ENCODE measurements at places on chromosomes 6 and 20.

- no peak for DNase-seq
Measured at GRCh38 chr6:102950967-102951366, 1557.5 kb downstream of the GRIK2 start.

DNA sequence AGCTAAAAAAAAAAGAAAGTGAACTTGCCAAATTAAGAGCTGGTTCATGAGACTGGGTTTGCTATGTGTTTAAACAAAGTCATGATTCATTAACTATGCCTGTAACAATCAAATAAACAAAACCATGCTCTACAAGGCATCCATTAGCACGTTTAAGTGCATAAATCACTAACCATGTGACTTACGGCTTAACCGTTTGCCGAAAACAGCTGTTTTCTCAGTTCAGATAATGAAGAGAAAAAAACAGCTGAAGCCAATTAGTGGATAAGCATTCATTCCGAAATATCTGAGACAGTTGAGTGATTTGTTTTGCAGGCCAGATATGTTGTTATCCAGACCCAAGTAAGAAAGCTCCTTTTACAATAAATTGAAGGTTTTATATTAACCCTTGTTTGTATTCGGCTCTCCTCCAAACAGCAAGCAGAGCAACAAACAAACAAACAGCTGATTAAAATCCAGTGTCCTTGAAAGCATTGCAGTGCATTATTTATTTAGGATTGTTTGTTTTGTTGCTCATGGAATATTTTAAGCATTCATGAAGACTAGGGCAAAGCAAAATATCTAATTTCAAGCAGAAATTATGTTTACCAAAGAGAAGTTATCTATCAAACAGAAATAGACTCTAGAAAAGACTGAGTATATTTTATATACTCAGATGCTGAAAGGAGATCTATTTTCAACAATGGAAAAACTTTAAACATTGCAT, 343.5 kb downstream of the RFPL4B start:
- no peak for DNase-seq

GRCh38 chr6:43887906-43888683, 118.1 kb downstream of the VEGFA start:
- no peak for DNase-seq

DNA sequence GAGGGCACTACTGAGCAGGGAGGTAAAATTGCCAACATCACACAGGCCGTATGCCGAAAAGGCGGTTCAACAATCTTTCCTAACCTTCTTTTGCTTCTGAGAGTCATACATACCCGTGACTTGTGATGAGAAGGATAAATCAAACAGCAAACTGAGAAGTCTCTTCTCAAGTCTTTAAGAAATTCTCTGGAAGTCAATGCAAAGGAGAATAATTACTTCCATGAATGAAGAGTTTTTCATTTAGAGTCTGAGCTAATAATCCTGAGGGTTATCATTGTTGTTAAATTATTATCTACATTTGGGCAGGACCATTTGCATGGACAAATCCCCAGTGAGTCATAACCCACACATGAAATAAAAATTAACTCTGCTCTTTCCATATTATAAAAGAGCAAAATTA, 22.4 kb upstream of the ILRUN start:
- DNase-seq, result no peak

DNA sequence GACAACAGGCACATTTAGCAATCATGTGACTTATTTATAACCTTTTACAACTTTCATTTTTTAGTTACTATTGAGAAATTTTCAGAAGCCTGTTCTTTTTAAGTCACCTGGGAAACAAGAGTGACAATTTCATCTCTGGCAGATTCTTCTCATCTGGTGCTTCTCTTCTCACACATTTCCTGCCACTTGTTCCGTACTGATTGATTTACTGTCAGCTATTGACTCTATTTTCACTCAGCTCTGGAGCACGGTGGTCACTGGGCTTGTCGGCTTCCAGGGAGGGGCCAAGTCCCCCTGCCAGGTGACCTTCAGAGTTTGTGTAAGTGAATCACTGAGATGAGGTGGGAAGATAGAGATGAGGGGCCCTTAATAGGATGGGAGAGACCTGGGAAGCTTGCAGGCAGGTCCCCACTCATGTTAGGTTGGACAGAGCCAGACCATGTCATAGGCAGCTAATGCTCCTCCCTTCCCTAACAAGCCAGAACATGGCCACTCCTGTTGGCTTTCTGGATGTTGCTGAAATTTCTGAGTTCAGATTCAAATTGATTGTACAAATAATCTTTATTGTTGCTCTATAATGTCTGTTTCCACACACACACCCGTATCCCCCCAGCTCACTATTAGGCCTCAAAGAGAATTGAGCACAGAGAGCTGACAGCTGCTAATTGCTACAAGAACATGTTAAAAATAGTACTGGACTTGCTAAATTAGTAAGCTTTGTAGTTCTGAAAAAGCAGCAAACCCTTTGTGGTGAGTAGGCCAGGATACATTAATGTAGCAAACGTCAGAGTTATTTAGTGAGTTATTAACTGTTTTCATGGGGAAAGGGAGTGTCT, 13.3 kb downstream of the DUSP22 start:
- no peak for DNase-seq

GRCh38 chr20:19887556-19888268, 129.4 kb upstream of the NAA20 start:
- DNase-seq, result peak; percentile 54

DNA sequence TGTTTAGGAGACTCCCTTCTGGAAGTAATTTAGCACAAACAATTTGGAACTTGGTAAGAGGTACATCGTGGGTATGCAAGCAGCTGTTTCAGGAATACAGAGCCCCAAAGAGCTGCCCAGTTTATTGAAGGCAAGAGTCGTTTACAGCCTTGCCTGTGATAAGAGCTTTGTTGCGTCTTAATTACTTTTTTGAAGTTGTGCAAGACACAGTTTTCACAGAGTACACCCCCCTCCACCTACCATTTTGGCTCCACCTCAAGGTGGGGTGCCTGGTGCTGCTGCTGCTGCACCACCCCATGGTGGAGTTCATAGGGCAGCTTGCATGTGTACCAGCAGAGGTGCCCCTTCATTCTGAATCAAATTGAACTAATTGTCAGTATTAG, 296.1 kb downstream of the ZFAND3 start:
- no peak for DNase-seq

DNA sequence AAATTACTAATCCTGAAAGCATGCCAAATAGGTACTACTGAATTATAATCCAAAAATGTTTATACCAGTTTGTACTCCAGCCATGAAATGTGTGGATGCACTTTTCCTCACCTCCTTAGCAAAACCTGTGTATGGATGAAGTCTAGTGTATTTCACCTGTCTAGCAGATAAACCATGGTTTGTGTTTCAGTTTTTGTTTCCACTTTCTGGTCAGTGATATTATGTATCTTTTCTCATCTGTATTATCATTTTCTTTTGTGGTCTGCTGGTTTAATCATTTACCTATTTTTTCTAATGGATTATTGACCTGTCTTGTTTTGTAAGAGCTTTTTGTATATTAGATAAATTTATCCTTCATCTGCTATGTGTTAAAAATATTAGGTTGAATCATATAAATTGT, 41.0 kb upstream of the TMEM217 start:
- DNase-seq, result no peak

DNA sequence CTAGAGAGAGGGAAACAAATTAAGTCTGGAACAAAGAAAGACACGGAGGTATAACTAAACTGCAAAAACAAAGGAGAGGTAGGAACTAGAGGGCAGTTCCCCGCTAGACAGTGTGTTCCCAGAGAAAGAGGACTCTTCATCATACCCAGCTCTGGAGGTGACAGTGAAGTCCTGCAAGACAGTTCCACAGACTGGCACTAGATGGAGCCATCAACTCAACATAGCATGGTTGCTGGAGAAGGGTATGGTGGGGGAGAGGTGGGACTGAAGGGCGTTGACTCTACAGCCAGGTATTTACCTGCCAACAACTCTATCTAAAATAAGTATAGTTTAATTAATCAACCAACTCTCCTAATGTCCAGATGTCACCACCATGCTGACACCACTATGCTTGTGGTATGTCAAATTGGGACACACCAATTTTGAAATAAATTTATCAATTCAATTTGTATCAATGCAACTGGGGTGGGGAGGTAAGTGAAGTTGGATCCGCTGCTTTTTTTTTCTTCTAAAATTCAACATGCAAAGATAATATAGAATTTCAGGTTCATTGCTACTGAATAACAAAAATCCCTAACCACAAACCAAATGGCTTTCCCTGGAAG, 9.7 kb downstream of the BACH2 start:
- no peak for DNase-seq

DNA sequence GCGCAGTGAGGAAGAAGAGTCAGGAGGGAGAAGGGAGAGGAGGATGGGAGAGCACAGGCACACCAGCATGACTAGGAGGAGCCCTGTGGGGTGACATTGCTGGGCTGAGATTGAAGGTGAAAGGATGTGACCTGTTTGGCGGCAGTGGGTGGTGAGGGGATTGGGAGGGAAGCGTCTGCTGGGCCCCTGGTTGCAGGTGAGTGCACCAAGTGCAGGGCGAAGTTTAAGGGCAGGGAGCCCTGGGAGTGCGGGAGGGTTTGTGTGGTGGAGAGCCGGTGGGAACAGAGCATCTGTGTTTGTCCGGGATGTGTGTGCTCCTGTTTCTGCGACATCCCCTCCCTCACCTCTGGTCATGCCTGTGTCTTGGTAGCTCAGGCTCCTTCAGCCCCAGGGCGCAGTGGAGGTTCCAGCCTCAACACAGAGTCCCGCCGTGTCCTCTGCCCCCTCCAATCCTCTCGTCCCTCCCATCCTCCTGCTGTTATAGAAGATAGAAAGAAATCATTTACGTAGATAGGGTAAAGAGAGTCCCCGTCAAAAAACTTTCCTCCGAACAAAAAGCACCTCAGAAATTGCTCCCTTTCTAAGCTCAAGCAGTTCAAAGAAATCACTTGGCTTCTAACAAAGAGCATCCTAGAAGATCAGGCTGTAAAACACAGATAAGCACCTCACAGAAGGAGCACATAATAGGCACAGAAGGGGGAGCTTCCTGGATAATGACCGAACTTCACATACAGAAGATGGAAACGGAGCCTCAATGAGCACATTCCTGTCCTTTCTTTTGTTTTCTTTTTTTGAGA, 25.0 kb downstream of the ULBP1 start:
- no peak for DNase-seq

- DNase-seq, result no peak
Measured at GRCh38 chr20:49792006-49792405, 20.6 kb upstream of the SLC9A8 start.

DNA sequence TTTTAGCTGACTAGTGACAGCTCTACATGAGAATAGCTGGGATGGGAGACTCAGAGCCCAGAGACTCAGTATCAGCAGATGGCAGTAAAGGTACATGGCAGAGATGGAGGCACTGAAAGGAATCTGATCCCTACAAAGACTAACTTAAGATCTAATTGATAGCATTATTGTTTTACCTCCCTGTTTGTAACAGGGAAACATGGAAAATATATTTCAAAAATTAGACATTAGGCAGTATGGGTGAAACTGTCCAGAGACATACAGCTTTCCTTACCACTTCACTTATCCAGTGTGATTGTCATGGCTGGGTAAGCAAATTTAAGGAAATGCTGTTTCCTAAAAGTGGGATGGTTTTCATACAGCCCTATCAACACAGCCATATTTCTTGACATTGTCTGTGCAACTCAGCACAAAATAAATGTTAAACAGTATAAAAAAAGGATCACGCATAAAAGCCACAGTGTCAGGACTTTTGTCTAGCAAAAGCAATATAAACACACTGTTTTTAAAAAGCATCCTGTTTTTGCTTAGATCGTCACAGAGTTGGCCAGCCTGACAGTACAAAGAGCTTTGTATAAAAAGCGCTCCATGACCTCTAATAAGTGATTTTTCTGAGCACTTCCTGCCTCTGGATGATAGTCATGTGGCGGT, 376.9 kb downstream of the PHF3 start:
- peak; percentile 23 for DNase-seq

DNA sequence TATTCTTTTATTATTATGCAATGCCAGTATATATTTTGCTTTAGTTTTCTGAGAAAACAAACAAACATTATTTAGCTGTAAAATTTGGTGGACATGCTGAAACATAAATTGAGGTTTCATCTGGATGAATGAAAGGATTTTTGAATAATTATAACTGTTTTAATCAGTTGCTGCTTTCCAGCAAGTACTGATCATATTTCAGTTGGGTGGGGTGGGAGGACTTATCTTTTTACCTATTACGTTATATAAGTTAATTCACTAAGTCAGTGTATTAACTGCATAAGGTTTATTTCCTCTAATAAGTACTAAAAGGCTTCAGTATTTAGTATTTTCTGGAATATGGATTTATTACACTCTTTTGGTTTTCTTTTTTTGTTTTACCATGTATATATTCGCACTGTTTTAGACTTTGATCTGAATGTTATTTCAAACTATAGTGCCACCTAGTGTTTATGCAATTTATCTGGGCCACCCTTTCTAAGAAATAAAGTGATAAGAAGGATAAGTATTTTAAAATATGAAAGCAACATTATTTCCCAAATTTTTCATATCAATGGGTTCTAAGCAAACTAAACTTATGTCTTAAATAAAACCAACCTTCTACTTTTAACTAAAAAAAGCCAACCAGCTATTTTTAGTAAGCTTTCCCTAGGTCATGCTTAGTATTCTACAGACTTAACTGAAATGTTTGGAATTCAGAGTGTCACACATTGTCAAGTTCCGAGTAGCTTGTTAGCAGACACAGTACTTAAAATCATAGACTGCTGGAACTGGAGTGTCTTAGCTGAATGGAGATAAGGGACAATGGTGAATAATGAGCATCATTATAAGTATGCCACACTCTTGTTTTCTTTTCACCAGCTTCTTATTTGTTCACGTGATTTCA, 105.4 kb upstream of the MCHR2 start:
- no peak for DNase-seq

GRCh38 chr6:19052219-19052618, 665.1 kb downstream of the RNF144B start:
- DNase-seq, result no peak

DNA sequence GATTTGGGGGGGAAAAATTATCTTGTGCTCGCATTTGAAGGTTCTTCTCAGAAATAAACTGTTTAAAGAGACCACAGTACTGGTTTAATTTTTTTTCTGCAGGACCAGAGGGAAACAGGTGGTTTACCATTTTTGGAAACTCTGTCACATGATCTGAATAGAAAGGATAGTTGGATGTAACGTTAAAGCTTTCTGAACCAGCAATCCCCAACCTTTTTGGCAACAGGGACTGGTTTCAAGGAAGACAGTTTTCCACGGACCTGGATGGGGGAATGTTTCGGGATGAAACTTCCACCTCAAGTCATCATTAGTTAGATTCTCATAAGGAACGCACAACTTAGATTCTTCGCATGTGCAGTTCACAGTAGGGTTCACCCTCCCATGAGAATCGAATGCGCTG, 50.4 kb downstream of the MCM8 start:
- no peak for DNase-seq
